ENCODE measurements at places on chromosomes 5 and 9.

- no peak for DNase-seq
Observed at GRCh38 chr9:131319486-131319885, 30.0 kb downstream of the PLPP7 start.

DNA sequence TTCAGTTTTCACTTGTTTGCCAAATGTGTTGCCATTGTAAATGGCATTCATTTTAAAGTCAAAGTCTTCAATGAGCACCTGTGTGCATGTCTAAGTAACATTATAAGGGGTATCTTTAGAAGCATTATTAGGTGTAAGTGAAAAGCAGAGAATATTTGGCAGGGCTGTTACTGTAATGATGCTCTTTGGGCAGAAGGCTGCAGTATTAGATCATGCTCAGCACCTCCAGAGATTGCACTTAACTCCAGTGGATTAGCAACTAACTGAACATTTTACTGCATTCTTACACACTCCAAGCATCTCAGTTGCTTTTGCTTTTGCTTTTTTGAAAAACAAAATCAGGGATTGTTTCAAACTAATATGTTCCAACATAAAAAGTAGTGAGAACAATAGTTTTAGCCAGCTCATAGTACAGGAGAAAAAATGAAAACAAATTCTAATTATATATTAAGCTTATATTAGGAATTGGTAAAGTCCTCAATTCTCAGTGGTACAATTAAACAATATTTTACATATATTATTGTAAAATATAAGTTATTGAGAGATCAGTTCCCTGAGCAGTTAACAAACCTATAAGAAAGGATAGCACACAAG, 1740.9 kb upstream of the CDH9 start:
- no peak for DNase-seq

- DNase-seq = no peak
Observed at GRCh38 chr5:7638456-7638855, 212.5 kb downstream of the CFAP90 start.

DNA sequence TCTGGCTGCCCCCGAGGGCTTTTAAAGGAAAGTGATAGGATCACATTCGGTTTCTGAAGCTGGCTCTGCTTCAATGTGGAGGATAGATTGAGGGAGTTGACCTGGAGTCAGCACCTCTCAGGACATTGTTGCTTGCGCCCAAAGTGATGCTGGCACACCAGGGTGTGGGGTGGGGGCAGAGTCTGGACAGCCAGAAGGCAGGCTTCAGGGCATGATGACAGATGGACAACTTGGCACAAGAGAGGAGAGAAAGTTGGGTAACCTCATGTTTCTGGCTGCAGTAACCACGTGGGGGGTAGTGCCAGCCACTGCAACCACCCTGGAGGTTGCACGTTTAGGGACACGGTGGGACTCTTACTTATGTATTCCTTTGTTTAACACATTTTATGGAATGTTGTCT, 9.5 kb downstream of the ALDH1B1 start:
- DNase-seq = no peak

GRCh38 chr9:76926324-76926741, 20.4 kb upstream of the PRUNE2 start:
- DNase-seq = no peak

Data from stimulated activated CD4-positive, alpha-beta T cell treated with anti-CD3 and anti-CD28 coated beads, Interleukin-12 subunit alpha, Interleukin-12 subunit beta, amount 100 ng/mL, for 48 hours (primary cell).